ENCODE measurements at places on chromosomes 3 and 15.

DNA sequence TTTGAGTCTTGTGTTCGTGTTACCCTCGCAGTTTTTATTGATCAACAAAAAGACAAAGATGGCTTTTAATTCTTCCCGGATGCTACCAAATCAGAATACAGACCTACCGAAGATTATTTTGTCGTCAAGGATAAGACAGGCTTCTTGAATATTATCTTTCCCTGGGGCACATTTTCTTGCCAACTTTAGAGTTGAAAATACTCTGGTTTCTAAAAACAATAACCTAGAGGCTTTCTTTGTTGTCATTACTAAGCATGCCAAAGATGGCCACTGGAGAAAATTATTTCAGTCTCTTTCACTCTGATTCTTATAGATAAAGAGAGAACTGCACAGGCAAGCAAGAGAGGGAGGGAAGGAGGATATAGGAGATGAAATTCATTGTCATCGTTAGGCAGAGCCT is 33.9 kb downstream of the OXNAD1 start:
- DNase-seq, result no peak

DNA sequence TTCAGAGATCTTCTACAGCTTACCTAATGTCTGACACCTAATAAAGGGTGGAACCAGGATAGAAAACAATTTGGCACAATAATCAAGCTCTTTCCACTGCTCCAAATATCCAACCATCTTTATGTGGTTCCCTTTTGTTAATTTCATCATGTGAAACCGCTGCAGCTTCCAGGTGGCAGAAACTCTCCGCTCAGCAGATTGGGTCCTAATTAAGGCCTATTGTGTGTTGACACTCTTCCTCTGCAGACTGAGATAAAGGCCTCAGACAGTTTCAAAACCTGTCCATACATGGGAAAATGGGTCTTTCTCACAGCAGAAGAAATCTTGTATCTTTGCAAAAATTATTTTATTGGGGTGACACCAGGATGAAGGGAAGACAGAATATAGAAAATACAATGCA is 1002.4 kb upstream of the SEMA6D start:
- no peak for DNase-seq

GRCh38 chr3:100975714-100976113 is 17.5 kb downstream of the ABI3BP start:
- DNase-seq, result no peak

DNA sequence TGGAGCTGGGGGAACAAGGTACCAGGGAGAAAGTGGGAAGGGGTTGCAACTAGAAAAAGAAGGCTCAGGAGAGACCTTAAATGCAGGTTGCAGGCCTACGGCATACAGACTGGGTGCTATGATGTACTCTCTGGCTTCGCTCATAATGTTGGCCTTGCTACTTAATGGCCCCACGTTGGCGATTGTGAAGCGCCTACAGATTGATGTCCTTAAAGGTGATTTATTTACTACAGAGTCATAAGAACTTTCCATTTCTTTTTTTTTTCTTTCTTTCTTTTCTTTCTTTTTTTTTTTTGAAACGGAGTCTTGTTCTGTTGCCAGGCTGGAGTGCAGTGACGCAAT is 25.4 kb downstream of the ZBTB38 start:
- DNase-seq, result no peak

- DNase-seq, result no peak
Measured at GRCh38 chr15:37219211-37219701, 118.9 kb upstream of the MEIS2 start.

- peak; percentile 1 for DNase-seq
Measured at GRCh38 chr3:168249205-168249549, 153.5 kb upstream of the GOLIM4 start.

DNA sequence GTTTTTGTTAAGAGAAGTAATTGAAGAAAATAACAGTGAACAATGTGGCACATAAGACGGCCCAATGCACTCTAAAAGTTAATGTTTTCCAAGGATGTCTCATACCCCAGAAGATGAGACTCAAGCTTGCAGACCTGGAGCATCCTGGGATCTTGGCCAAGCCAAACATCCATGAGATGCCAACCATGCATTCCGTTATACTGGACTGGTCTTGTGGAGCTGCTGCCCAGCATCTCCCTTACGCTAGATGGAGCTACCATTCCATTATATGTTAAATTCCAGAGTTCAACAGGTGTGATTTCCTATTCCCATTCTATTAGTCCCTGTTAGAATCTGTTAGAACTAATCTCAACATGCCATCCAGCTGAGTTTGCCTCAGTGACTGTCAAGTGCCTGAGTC is 181.8 kb downstream of the PDCD6IP start:
- peak; percentile 93 for DNase-seq

DNA sequence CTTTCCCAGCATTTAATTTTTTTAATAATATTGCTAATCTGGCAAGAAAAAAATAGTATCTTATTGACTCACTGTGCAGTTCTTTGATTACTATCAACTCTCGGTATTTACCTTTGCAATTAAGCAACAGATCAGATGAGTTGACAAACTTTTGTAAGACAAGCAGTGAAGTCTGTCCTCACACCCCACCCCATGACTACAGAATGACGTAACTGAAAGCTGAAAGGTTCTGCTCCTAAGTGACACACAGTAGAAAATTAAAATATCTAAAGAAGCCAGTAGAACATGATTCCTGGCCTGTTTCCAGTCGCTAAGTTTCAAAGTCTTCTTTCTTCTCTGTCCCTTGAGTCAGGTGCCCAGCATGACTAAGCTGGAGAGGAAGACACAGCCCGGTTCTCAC is 135.5 kb downstream of the STT3B start:
- no peak for DNase-seq

GRCh38 chr3:101996832-101997231 is 147.5 kb downstream of the NFKBIZ start:
- DNase-seq, result no peak

GRCh38 chr3:115666920-115667737 is 43.8 kb downstream of the GAP43 start:
- no peak for DNase-seq

GRCh38 chr3:107910713-107911259 is 180.0 kb downstream of the CD47 start:
- DNase-seq, result no peak

- DNase-seq, result no peak
Measured at GRCh38 chr15:70340494-70340870, 242.8 kb upstream of the TLE3 start.

DNA sequence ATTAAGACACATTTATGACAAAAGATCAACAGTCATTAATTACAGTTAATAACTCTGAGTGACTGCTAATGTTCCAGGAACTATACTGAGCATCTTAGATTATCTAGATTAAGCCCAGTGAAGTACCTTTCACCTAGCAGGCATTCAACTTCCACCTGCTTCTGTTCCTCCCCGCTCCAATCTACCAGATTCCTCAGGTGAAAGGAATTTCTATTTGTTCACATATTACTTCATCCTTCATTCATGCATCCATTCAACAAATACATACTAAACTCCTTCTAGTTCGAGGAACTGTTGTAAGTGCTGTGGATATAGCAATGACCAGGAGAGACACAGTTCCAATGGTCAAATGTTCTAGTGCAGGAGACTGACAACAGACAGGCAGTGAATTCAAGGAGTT is 139.3 kb downstream of the FILIP1L start:
- no peak for DNase-seq

GRCh38 chr3:145183261-145183660 is 977.7 kb downstream of the PLOD2 start:
- DNase-seq, result no peak

DNA sequence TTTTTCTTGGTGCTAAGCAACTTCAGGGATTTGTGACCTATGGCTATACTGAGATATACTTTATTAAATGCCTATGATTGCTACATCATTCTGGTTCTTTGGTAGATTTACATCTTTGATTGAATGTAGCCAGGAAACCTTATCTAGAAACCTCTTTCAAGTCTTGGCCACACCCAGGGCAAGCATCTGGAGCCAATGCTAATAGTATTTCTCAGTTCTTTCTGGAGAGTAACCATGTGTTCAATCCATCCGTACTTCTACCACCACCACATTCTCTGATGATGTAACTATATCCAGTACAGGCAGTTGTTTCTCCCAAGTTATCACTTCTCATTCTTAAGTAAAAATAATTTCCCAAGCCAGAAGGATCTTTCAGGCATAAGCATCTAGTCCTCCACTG is 69.0 kb downstream of the NME9 start:
- no peak for DNase-seq

DNA sequence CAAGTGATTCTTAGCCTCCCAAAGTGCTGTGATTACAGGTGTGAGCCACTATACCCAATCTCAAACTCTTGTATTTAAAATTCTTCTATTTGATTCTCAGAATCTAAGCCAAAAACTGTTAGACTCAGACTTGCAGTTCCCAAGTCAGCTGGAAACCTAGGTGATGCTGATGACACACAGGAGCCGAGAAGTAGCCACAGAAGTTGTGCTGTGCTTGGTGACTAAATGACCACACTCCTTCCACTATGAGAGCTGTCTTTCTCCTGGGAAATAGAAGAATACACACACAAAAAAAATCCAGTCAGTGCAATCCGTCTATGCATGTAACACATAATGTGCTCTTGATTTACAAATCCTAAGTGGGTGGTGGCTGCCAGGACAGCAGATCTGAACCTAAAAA is 33.9 kb downstream of the ILDR1 start:
- DNase-seq, result no peak

- no peak for DNase-seq
Measured at GRCh38 chr3:140427786-140428185, 250.1 kb upstream of the TRIM42 start.

GRCh38 chr3:21505711-21506460 is 245.1 kb downstream of the ZNF385D start:
- DNase-seq, result no peak

DNA sequence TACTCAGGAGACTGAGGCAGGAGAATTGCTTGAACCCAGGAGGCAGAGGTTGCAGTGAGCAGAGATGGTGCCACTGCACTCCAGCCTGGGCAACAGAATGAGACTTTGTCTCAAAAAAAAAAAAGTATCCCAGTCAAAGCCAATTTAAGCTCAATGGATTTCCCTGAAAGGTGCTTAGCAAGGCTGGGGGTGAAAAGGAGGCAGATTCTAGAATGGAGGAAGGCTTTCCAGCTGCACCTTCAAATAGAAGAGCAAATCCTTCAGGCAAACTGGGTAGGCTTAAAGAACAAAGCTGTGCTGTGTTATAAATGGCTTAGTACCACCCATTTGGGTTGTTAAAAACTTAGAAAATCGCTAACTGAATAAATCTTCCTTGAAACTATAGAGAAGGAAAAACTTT is 3.0 kb upstream of the IFT57 start:
- no peak for DNase-seq

- no peak for DNase-seq
Measured at GRCh38 chr3:152083135-152083534, 185.6 kb upstream of the MBNL1 start.

- DNase-seq, result peak; percentile 82
Measured at GRCh38 chr3:159964166-159964973, 24.3 kb upstream of the IL12A start.

GRCh38 chr3:129005526-129006303 is 4.6 kb downstream of the EFCC1 start:
- no peak for DNase-seq

- DNase-seq, result no peak
Measured at GRCh38 chr3:69126216-69126615, 3.8 kb upstream of the LMOD3 start.

GRCh38 chr3:144363856-144364255 is 392.2 kb downstream of the DIPK2A start:
- DNase-seq, result no peak

GRCh38 chr3:119098619-119099222 is 47.2 kb upstream of the TEX55 start:
- peak; percentile 34 for DNase-seq

GRCh38 chr3:13451301-13451673 is 28.8 kb upstream of the HDAC11 start:
- no peak for DNase-seq

- DNase-seq, result peak; percentile 58
Measured at GRCh38 chr15:37536967-37537605, 397.4 kb upstream of the TMCO5A start.

- no peak for DNase-seq
Measured at GRCh38 chr3:123008840-123009239, 18.7 kb downstream of the SEMA5B start.

- DNase-seq, result no peak
Measured at GRCh38 chr3:124207873-124208485, 216.1 kb upstream of the ROPN1 start.

- no peak for DNase-seq
Measured at GRCh38 chr3:56899851-56900250, 98.1 kb upstream of the ARHGEF3 start.
